NCI-H1092 treated with DMSO at 0.1 percent for 48 hours (cell line): ENCODE measurements at places on chromosomes 2 and 18.

DNA sequence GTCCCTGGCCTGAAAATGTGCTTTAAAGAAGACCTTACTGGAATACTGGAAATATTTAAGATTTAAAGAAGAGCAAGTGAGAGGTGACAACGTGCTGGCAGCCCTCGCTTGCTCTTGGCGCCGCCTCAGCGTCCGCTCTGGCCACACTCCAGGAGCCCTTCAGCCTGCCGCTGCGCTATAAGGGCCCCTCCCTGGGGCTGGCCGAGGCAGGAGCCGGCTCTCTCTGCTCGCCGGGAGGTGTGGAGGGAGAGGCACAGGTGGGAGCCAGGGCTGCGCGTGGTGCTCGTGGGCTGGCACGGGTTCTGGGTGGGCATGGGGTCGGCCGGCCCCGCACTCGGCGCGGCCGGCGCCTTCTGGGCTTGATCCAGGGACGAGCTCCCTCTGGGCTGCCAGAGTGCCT lies 2.9 kb upstream of the COQ10B start:
- DNase-seq: peak; percentile 18

GRCh38 chr2:148813603-148814065 lies 61.4 kb upstream of the KIF5C start:
- DNase-seq: no peak

- DNase-seq: no peak
These were observed 30.9 kb upstream of the IL37 start for GRCh38 chr2:112880091-112880531.

- DNase-seq: no peak
These were observed 135.7 kb downstream of the ARHGAP28 start for GRCh38 chr18:6865251-6865650.

DNA sequence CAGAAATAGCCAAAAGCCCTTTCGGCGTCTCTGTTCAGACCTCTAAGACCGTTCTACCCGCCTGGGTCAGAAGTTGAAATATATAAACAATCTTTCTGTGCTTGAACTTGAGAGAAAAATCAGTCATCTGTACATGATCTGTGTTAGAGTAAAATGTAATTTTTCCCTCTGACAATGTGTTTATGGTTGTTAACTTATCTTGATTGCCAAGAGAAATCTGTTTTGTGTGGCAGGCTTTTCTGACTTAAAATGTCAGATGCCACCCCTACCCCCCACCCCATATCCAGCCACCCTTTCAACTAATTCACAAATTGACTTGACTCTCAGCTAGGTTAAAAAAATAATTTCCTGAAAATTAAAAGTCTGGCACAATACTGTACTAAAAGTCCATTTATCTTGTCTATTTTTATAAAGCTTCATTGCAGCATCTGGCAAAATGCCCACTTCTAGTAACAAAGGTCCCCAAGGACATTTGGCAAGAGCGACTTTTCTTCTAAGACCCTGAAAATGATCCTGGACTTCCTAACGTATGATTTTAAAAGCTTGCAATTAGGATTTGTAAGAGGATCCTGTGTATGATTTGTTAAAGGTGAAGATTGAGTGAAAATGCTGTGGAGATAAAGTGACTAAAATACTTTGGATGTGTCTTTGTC lies 304.2 kb downstream of the EPHA4 start:
- DNase-seq: no peak
